Mucosa of descending colon (tissue), 3 donors: ENCODE measurements at places on chromosomes 4 and X. TPM values are rescaled to one million over a fixed set of nuclear protein-coding genes. Genes with fewer than 3 reads are reported as not detected.

Gene HSD17B13
- 0.76 TPM for total RNA-seq

Gene FRAS1
- 1.2 TPM for total RNA-seq

Gene PAGE4
- not detected for total RNA-seq

Gene USP17L11
- total RNA-seq: not detected

Gene SYN1
- 4.1 TPM for total RNA-seq

Gene CACNA1F
- total RNA-seq: 3.0 TPM

Gene FHDC1
- total RNA-seq: 16.1 TPM

Gene NLRP2B
- not detected for total RNA-seq

Gene CPZ
- total RNA-seq: 2.6 TPM

Gene CENPI
- total RNA-seq: 2.2 TPM

Gene DNAAF6
- total RNA-seq: not detected

Gene EFHC2
- 3.0 TPM for total RNA-seq

Gene HMGN5
- 4.0 TPM for total RNA-seq

Gene XKRX
- total RNA-seq: 3.4 TPM

Gene SCARB2
- total RNA-seq: 148 TPM

Gene FAM47A
- not detected for total RNA-seq

Gene SMIM10L2A
- 0.58 TPM for total RNA-seq

Gene SPACA5
- total RNA-seq: not detected

Gene CENPVL3
- total RNA-seq: not detected

Gene EVC2
- total RNA-seq: 6.5 TPM
